ENCODE measurements at places on chromosomes 5 and 9.
A peak's percentile ranks its signal among the peaks of the same experiment; 100 is the strongest.

DNA sequence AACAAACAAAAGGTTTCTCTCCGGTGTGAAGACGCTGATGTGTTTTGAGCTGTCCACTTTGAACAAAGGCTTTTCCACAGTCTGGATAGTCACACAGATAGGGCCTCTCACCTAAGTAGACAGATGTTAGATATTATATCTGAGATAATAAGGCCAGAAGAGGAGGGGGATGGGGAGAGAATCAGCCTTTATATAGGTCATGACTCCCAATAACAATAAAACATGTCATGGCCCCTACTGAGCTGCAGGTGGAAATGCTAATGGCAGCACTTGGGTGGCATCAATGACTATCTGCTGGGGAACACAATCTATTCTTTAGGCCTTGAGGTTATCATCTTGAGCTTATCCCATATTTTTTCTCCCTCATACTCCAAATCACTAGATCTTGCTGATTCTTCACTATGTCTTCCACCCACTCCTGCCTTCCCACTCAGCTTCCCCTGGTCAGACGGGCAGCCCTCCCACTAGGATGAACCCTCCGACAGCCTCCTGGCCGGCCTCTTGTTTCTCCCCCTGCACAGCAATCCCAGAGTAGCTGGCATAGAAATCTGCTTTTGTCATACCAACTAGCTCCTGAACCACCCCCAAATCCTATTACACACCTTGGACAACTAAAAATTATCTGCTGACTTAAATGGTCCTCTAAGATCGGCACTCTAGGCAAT, 11.5 kb upstream of the SLC35D2 start:
- no peak for DNase-seq

GRCh38 chr9:16029046-16029615, 476.3 kb downstream of the CCDC171 start:
- no peak for DNase-seq

DNA sequence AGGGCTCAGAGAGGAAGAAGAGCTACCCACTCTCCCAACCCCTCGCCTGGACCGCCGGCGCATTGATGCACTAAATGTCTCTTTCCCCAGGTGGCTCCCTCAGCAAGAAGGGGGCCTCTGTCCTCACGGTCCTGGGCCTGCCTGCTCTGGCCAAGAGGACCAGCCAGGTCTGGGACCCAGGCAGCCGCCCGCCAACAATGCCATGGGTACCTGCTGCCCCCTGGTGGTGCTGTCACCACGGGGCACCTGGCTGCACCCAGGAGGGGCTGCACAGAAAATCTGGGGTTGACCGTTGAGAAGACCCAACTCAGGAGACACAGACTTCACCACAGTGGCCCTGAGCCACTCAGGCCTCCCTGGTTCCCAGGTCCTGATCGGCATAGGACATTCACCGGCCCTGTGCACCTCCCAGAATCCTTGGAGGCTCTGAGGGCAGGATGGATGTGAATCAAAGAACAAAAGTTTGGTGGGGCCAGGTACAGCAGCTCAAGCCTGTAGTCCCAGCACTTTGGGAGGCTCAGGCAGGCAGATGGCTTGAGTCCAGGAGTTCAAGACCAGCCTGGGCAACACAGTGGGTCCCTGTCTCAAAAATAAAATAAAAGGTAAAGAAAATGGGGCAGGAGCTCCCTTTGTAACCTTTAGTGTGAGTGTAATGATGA, 2.4 kb upstream of the VAV2 start:
- peak; percentile 53 for DNase-seq

DNA sequence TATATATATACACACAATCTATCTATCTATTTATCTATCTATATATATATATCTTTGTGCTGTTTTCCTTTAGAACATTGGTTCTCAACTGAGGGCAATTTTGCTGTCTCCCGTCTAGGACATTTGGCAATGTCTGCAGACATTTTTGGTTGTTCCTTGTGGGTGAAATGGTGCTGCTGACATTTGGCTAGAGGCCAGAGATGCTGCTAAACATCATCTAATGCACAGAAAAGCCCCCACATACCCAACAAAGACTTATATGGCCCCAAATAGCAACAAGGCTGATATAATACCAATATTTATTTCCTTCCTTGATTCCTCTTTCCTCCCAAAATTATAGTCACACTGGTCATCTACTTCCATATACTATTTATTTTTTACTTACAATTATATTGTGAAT, 197.5 kb downstream of the TRPM3 start:
- DNase-seq: no peak

DNA sequence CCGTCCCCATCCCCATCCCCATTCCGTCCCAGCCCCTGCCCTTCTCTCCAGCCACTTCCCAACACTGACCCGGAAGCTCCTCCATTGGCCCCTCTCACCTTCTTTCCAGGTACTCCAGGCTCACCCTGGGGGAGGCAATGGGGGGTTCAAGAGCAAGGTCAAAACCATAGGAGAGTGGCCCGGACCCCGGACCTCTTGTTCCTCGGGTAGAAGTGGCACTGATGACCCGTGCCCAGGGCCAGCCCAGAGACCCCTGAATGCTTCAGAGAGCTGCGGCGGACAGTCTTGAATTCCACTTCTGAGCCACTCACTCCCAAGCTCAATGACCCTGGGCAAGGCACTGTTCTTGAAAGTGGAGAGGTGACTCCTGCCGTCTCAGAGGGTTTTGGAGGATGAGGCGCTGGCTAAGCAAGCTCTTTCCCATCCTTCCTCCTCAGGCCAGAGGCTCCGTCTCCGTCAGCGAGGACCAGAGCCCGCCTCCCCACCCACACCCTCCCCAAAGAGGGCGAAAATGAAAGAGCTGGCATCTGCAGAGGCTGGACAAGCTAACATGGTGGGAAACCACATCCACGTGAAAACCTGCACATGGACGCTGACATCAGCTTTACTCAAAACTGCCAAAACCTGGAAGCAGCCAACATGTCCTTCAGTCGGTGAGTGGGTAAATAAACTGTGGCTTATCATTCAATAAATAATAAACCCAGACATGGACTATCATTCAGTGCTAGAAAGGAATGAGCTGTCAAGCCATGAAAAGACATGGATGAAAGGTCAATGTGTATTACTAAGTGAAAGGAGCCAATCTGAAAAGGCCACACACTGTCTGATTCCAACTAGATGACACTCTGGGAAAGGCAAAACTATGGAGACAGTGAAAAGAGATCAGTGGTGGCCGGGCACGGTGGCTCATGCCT, 27.3 kb upstream of the PHYKPL start:
- no peak for DNase-seq

DNA sequence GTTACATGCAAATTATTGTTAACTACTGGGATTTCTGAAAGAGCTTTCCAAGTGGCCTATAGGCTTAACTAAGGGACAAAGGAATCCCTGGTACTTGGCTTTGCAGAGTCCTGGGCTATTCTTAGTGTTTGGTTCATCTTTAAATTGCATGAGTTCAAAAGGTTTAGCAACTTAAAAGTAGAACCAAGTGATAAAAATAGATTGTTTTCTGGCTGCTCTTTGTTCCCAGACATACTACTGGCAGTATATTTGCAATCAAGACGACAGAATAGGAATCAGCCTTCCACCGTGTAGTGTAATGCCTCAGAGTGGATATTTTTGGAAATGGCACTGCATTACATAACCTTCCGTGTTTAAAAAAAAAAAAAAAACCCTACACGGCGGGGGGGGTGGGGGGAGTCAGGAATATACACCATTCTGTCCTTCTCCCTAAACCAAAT, 1.0 kb downstream of the NREP start:
- DNase-seq: no peak

DNA sequence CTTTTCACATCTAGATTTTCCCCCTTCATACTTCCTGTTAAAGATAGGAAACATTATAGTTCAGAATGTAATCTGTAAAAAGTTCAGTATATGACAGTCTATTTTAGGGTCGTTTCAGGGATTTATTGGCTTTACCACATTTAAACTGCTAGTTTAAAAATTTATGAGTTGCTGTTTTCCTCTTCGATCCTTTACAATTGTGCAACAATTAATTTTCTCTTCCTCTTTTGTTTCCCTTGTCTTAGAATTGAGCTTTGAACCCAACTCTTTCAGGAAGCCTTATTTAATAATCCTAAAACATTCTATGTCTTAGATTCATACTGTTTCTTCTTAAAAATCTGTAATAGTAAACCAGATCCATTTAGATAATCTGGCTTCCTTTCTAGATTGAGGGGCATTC, 16.4 kb downstream of the ZSWIM6 start:
- DNase-seq: no peak

DNA sequence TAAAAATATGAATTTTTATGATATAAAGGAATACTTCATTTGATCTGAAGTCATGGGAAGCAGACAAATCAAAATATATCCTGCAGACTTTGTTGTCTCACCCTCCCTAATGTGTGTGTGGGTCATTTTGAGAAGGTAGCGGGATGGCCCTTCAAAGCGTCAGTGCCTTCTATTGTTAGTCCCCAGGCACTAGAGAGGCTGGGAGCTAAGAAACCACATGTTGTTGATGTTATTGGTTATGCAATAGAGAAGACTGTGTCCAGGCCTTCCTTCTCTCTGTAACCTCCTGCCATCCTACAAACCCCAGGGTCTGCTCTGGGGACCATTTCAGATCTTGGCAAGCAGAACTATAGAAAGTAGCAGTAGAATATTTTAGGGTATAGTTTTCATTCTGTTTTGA, 94.7 kb downstream of the NLN start:
- no peak for DNase-seq

Measured in CD4-positive, alpha-beta T cell (primary cell).